ENCODE measurements at places on chromosomes 16 and 17.
A peak's percentile ranks its signal among the peaks of the same experiment; 100 is the strongest.

DNA sequence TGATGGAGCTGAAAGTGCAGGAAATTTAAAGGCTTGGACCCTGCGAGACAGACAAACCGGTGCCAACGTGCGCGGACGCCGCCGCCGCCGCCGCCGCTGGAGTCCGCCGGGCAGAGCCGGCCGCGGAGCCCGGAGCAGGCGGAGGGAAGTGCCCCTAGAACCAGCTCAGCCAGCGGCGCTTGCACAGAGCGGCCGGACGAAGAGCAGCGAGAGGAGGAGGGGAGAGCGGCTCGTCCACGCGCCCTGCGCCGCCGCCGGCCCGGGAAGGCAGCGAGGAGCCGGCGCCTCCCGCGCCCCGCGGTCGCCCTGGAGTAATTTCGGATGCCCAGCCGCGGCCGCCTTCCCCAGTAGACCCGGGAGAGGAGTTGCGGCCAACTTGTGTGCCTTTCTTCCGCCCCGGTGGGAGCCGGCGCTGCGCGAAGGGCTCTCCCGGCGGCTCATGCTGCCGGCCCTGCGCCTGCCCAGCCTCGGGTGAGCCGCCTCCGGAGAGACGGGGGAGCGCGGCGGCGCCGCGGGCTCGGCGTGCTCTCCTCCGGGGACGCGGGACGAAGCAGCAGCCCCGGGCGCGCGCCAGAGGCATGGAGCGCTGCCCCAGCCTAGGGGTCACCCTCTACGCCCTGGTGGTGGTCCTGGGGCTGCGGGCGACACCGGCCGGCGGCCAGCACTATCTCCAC lies at the start of gene NOG:
Gene NOG (plus strand): TSS at position 54 of the 674 bp plus-strand sequence. CDS start 525 bp downstream, at position 579.
- peak; percentile 69 for DNase-seq

- no peak for DNase-seq
Observed at GRCh38 chr16:85940214-85940613, 41.3 kb downstream of the IRF8 start.

DNA sequence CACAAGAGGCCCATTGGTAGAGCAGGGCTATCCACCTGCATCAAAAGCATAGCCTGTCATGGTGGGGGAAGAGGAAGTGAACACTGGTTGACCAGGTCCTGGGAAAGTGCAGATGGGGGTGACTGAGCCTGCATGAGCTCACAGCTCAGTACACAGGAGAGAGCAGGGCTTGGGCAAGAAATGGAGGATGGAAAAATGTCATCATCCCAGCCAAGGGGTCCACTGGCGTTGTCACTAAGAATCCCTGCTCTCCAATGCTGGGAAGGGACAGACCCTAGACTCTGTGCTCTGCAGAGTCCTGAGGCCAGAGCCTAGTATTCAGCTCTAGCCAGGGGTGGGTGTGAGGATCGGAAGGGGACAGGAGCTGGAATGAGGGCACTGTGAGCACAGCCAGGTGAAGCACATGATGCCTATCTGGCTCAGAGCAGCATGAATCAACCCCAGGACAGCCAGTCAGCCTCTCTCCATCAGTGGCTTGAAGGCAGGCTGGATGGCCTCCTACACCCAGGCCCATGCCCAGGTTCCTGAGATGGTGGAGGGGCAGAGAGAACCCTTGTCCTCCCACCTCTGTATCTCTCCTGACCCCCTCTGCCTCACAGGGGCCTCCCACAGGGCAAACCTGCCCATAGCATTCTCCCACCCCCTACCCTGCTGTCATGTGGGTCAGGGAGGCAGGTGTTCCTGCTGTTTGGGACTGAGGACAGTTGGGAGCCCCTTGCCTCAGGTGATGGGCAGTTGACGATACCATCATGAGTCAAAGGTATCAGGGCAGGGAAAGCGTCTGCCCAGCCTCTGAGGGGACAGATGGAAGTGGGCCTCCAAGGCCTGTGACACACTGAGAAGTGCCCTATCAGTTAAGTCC lies 13.8 kb upstream of the CTCF start:
- no peak for DNase-seq

- DNase-seq, result peak; percentile 77
Observed at GRCh38 chr17:7560172-7561027, 1.3 kb upstream of the SENP3 start.

DNA sequence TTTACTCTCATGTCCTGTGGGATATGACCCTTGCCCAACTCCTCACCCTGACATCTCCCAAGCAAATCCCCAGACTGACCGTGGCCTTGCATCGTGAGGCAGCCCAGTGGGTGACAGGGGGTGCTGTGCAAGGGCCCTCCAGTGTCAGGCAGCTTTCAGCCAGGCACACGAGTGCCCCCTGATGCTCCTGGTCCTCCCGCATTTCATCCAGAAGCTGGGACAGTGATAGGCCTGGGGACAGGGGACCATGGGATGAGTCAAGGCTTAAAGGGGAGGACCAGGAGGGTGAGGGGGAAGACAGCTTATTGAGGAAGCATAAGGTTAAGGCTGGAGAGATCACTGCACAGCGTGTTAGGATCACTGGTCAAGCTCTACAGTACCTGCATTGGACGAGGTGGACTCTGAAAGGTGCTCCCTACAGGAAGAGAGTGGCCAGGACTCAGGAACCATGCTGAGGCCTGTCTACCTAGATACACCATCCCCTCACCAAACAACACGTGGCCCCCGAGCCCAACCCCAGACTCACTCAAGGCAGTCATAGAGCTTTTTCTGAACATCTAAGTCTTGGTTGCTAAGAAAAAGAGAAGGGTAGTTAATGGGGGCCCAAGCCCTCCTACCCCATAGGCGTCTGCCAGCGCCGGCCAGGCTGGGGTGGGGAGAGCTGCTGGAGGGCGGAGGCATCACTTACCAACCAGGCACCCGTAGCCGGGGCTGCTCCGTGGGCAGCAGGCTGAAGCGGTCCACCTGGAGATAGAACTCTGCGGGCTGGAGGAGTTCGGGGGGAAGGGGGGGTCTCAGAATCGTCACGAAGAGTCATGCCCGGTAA lies 998 bp downstream of the ACD start:
- no peak for DNase-seq

- no peak for DNase-seq
Observed at GRCh38 chr17:77382966-77383612, 242.3 kb downstream of the SEC14L1 start.

Measured in HuH-7 (cell line).